ENCODE measurements at places on chromosomes 12 and 14.

GRCh38 chr12:76303989-76304460, 44.2 kb downstream of the BBS10 start:
- DNase-seq: no peak

DNA sequence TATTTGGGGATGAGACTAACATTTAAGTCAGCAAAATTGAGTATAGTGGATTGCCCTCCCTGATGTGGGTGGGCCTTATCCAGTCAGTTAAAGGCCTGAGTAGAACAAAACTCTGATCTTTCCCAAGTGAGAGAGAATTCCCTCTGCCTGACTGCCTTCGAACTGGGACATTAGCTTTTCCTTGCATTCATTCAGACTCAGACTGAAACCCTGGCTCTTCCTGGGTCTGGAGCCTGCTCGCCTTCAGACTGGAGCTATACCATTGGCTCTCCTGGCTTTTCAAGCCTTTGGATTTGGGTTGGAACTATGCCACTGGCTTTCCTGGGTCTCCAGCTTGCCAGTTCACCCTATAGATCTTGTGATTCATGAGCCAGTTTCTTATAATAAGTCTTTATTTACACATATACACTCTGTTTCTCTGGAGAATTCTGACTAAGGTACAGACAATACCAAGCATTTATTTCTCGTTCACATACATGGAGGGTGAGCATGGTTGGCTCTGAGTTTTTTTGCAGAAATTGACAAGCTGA, 296.5 kb downstream of the ERC1 start:
- DNase-seq: no peak

DNA sequence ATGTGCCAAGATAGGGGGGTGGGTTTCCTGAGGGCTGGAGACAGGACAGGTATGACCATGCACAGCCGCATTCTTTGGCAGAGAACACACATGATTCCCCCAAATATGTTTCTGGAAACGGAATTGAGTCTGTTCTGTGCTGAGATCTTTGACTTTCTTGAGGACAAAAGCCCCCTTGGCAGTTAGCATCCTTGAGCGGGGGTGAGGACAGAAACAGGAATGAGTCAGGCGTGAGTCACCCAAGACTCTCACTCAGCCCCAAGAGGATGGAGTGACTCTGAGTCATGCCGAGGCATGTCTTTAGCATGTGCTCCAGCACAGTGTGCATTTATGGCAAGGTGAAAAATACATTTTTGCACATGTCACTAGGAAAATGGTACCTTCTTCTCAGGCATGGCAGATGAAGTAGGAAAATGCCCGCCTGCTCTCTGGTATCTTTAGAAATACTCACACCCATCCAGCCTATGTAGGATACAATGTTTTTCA, 52.1 kb downstream of the DAD1 start:
- peak; percentile 80 for DNase-seq

DNA sequence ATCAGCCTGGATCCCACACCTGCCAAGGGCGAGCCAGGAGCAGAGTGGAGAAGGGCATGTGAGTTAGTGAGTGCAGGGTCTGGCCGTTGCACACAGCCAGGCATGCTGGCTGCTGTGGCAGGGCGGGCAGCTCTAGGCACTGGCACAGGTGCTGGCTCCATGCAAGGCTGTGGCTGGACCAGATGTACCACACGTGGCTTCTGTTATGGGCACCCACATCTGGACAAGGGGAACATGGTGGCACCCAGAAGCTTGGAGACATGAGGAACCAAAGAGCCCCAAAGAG, 20.1 kb downstream of the SERPINA3 start:
- DNase-seq: no peak

- peak; percentile 64 for DNase-seq
These were observed at the start of gene HOTAIR for GRCh38 chr12:53974084-53975063. Gene HOTAIR, minus strand, starts transcription at chr12:53974954.

GRCh38 chr14:92617581-92617980, 104.0 kb downstream of the RIN3 start:
- DNase-seq: no peak

- peak; percentile 14 for DNase-seq
These were observed 49.3 kb downstream of the NDUFA12 start for GRCh38 chr12:94954029-94954685.

- no peak for DNase-seq
These were observed 62.3 kb downstream of the BEGAIN start for GRCh38 chr14:100524933-100525243.

GRCh38 chr12:58104351-58104755, 163.0 kb downstream of the ATP23 start:
- DNase-seq: no peak

GRCh38 chr12:106601031-106601430, 18.2 kb downstream of the RFX4 start:
- DNase-seq: no peak

GRCh38 chr12:47491516-47492305, 214.1 kb downstream of the RPAP3 start:
- no peak for DNase-seq

DNA sequence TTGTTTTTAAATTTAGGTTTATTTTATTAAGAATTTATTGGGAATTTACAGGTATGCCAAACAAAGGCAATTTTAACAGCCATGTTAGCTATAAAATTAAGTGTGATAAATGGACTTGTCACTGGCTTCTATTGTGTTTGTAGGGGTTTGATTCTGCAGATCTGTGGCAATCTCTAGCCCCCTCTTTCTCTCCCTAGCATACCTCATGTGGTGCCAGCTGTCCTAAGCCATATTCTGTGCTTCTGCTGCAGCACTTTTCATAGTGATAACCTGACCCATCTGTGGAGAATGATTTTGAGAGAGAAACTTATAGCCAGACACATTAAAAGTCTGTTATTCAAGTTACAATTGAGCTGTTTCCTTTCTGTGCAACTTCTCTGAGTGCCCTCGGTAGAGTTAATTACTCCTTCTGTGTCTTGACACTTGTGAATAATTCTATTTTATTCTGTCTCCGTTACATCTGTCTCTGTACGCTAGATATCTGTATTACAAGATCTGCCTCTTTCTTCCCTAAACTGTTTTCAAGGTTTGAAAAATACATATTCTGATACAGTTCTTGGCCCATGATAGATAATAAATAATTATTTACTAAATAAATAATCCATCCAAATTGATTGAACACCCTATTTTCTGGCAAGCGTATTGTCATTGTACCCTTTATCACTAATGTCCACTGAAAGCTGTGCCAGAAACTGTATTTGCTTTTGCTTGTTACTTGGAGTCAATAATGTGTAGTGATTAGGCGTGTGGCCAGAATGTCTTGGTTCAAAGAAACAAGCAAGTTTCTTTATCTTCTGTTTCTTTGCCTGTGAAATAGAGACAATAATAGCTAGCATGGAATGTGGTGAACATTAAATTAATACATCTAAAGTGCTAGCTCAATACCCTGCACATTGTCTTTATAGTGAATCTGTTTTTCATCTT, 40.0 kb downstream of the FRS2 start:
- DNase-seq: no peak

DNA sequence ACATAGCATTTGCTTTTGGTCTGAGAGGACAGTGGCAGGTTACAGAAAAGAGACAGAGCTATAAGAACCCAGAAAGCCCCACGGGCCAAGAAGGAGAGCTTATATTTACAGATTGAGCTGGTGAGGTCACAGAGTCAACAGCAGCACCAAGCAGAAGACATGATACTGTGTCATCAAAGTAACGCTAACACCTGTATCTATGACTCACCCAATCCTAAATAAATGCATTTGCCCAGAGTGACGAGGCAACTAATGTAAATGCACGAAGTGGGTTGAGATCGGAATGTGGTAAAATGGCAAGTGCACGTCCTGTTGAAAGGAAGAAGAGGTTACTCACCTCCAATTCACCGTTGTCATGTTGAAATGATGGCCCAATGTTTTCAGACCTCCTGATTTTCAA, 6.7 kb upstream of the CD163L1 start:
- no peak for DNase-seq

- no peak for DNase-seq
These were observed 7.9 kb upstream of the PRKAB1 start for GRCh38 chr12:119660076-119660475.

DNA sequence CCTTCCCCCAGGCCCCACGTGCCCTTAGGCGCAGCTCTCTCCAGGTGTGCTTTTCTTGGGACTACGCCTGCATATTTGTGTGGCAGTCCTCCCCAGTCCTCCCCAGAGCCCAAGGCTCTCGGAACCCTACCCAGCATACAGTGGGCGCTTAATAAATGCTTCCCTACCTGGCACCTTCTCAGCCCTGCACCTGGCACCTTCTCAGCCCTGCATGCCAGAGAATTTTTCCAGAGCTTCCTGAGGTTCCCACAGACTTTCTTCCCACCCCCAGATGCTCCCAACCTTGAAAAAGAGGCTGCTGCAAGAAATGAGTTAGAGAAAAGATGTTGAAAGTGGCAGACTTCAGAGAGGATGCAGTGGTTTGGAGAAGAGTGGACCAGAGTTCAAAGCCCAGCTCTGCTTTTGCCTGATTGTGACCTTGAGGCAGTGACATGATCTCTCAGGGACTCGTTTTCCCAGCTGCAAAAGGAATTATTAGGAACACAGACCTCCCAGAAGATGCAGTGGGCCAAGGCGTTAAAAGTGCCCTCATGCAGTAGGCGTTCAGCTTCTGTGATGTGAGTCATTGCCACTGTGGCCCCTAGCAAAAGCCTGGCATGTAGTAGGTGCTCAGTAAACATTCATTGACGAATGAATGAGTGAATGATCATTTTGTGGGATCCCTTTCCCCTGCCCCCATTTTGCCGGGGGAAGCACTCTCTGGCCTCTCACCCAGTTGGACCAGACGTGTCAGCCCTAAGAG, 167.2 kb downstream of the PHETA1 start:
- DNase-seq: no peak

DNA sequence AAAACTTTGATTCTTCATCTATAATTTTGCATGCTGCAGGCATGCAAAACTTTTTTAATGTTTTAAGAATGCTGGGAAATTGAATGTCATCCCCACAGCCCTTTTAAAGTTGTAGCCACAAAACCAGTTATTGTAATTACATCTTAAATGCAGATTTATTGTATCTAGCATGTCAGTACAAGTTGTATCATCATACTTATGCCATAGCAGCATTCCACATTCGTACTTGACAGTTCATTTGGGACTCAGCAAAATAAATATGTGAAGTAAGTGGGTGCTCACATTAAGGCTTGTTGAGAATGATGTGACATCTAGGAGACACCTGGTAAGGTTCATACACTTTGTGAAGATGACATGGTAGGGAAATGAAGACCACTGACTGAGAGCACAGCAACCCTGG, 44.0 kb upstream of the GZMB start:
- DNase-seq: no peak

GRCh38 chr12:121811434-121812319, 7.9 kb downstream of the SETD1B start:
- DNase-seq: peak; percentile 80

- DNase-seq: no peak
These were observed 25.6 kb downstream of the EMP1 start for GRCh38 chr12:13222076-13222475.

DNA sequence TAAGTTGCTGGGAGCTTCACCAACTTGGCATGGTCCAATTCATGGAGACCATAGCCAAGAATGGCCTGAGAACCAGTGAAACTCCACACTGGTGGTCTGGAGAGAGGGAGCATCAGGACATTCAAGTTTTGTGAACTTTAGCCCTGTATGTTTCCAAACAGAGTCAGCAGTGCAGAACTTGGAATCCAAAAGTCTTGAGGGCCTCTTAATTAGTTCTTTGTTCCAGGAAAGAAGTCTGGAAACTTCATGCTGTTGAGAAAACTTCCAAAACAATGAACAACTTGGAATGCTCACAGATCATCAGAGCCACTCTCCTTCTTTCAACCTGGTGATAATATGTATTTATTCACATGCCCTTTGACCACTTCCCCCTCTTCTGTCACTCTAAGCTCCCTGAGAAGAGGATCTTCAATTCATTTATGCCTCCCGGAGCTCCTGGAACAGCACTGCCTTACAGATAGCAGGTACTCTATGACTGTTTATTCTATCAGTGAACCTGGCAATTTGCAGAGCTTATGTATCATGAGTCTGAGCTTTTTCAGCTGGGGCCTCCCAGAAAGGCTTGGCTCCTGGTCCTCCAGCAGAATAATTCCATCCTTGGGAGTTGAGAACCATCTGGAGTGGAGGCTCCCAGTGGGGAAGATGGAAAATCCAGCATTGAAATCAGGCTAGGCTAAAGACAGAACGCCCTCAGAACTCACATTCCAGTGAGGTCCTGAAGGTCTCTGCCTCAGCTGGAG, 191.4 kb downstream of the KTN1 start:
- DNase-seq: no peak

DNA sequence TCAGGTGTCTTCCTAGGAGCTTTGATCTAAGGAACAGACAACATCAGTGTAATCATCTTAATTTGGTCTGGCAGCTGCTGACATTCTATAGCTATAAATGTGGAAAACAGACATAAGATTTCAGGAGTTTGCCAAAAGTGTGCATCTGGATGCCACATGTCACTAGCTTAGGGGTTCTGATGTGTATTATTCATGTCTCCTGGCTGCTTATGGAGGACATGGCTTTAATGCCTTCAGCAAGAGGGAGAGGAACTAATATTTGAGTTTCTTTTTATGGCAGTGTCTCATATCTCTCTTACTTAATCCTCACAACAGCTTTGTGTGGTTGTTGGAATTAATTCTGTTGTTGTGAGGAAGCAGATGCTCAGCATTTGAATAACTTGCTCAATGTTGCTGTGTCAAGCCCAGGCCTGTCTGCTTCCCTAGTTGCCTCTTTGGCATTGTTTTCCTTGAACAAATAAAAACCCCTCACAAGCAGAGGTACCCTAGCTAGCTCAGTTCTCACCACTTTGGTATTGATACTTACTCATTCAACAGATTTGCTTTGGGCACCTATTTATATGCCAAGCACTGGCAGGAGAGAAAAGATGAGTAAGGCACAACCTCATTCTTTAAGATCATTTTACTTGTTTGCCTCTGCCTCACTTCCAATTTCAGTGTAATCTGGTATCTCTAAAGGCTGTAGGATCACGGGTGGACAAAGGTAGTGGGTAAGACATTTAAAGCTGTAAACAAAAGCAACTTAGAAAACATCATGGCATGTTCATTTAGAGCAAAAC, 39.8 kb upstream of the EID3 start:
- DNase-seq: no peak

- DNase-seq: no peak
These were observed 11.4 kb downstream of the TMX1 start for GRCh38 chr14:51251486-51251885.

GRCh38 chr14:21768116-21768874, 94.7 kb upstream of the OR4E1 start:
- DNase-seq: peak; percentile 5

GRCh38 chr12:102249079-102249841, 51.6 kb upstream of the PMCH start:
- DNase-seq: no peak

- peak; percentile 99 for DNase-seq
These were observed at the start of gene VTI1B for GRCh38 chr14:67674480-67675218. Gene VTI1B, minus strand, starts transcription at chr14:67674632. Its CDS starts 143 bp downstream, at chr14:67674489.

DNA sequence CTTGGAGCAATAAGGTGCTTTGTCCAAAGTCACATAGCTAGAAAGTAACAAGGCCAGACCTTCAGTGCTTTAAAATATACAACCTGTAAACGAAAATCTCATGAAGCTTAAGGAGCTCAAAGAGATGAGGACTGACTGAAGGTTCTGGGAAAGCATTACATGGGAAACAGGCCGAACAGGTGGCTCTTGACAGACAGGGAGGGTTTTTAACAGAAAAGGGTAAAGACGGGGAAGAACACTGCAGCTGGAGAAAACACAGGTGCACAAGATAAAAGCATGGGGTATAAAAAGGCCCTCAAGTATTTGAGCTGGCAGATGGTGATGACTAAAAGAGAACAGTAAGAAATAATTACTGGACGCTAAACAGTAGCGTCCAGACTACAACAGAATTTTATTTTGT, 257.2 kb downstream of the NELL2 start:
- no peak for DNase-seq
